ENCODE measurements at places on chromosomes 4 and X. TPM values are rescaled to one million over a fixed set of nuclear protein-coding genes. Genes with fewer than 3 reads are reported as not detected.
A peak's percentile ranks its signal among the peaks of the same experiment; 100 is the strongest.

DNA sequence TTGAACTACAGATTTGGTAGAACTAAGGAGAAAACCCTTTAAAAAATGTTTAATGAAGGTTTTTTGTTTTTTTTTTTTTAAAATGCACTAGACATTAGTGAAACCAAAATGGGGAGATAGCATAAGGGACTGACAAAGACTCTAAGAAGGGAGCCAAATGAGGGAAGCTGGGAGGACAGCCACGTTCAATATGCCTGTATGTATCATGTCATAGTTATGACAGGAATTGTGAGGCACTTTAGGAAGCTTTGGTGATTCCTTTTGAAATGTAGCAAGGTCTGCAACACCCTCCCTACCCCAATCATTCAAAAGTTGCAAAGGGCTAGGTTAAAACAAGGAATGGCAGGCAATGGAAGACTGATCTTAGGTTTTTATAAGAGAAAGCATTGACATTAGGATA, 526.0 kb downstream of the TLL1 start:
- DNase-seq, result no peak

TRO gene
- not detected for total RNA-seq

ZNF732 gene
- not detected for total RNA-seq

DNA sequence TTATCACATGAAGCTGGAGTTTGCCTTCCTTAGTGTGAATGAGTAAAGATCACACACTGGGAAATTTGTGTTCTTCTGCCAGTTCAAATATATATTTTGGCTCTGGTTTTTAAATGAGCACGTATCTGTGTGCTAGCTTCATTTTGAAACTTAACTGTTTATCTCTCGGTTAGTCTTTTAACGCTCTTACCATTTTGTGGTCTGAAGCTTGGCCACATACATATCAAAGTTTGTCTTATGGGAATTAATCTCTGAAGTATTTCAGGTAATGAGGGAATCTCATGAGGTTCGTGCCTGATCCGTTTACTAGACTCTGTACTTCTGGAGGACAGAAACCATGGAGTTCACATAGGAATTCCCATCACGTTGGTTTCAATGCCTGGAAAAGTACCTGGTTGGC, 13.8 kb downstream of the ATP10D start:
- DNase-seq, result no peak

NSUN7 gene
- total RNA-seq, result 7.3 TPM

- DNase-seq, result no peak
These were observed 1548.5 kb upstream of the IGFBP7 start for GRCh38 chr4:58658701-58659100.

DNA sequence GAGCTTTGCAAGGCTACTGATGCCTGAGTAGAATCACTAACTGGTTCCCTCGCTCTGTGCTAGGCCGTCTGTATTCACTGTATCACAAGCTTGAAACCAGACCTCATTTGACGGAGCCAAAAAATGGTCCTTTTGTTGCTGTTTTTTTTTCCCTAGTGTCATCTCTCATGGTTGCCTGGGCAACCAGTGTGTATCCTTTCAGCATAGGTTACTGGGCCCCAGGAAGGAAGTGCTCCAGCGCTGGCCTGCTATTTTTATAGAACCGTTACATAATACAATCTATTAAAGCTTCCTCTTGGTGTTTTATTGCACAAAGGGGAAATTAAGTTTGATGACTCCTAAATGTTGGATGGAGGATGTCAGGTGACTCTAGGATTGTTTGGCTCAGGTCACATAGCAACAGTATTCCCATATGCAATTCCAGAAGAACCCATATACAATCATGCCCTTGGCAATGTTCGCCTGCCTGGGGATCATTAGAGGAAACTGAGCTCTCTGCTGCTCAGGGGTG, 220.4 kb downstream of the SPRY1 start:
- DNase-seq, result peak; percentile 38

DNA sequence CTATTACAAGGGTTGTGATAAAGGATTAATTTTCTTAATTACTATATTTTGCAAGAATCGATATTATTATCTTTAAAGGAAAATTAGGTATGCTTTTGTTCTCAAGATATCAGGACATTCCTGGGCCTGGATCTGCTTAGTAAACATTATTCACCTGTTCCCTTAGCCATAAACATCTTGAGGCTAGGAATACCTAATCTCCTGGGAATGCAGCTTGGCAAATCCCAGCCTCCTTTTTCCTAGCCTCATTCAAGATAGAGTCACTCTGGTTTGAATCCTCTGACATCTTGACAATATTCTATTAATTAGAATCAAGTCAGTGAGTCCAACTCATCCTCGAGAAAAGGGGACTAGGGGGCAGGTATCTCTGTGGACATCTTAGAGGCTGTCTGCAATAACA, 327.1 kb downstream of the STIM2 start:
- no peak for DNase-seq

DNA sequence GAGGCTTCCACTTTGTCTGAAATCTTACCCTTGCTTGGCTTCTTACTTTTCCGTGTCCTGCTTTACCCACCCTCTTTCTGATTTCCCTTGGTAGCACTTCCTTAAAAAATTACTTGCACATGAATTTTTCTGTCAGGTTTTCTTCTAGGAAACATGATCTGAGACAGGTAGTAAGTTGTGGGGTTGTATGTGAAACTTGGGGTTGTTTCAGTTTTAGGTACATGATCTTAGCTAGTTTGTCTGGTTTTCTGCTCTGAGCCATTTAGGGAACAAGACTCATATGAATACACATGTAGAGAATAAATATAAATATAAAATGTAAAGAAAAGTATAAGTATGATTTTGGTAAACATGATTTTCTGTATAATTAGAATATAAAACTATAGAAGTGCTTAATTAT, 17.4 kb upstream of the ARMCX2 start:
- no peak for DNase-seq

DNA sequence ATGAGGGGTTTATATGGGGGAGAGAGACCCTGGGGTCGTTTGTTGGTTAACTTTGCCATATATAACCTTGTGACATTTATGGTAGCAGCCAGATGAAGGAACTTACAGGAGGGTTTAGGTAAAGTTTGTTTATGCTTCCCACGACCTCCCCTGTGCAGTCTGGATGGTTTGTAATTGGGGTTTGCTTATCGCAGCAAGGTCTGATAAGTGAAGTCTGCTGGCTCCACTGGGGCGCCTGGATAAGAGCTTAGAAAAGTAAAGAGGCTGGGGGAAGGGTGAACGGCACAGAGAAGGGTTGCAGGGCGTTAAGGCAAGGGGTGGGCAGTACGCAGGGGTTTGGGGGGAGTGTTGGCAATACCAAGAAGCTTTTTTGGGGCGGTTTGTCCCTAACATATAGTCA, 98.7 kb downstream of the KDM6A start:
- no peak for DNase-seq

Data from HT-29 (cell line).